NCI-H69 (cell line): ENCODE measurements at places on chromosomes 16 and 17.

DNA sequence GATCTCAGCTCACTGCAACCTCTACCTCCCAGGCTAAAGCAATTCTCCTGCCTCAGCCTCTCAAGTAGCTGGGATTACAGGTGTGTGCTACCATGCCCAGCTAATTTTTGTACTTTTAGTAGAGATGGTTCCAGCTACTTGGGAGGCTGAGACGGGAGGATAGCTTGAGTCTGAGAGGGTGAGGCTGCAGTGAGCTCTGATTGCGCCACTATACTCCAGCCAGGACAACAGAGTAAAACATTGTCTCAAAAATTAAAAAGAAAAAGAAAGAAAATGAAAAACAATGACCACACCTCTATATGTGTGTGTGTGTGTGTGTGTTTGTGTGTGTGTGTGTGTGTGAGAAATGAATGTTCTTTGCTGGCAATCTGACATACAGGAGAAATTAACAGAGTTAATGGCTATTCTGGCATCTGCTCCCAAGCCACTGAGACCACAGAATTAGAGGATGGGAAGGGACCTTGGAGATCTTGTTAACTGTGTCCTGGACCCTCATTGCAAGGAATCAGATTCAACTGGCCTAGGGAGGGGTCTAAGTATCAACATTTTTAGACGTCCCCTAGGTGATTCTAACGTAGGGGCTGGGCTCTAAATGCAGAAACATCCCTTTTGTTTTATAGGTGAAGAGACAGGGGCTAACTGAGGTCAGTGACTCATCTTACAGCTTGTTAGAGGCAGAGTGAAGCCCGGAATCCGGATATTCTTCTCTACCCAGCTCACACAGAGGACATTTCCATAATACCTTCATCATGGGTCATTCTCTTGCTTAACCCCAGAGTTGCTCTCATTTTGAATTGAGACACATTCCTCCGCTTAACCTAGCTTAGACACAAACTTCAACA lies 16.4 kb upstream of the MARCHF10 start:
- DNase-seq = no peak

DNA sequence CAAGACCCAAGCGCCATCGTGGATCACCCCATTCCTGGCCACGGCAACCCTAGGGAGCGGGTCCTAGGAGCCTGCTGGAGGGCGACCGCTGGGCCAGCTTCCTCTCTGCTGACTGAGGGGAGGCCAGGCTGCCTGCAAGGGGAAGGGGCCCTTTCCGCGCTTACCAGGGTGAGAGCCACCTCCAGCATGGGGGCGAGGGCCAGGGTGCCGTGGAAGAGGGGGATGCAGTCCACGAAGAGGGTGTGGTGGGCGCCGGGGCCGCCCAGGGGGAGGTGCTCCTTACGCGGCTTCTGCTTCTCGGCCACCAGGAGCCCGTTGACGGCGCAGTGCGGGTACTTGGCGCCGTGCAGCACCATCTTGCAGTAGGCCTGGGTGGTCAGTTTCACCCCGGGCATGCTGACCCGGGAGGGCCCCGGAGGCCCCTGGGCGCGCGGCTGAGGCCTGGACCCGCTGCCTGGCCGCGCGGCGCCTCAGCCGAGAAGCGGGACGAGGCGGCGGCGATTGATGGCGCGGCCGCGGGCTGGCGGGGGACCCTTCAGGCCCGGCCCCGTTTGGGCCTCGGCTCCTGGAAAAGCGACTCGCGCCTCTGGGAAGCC lies 345 bp downstream of the EMC8 start:
- DNase-seq = peak; percentile 13

DNA sequence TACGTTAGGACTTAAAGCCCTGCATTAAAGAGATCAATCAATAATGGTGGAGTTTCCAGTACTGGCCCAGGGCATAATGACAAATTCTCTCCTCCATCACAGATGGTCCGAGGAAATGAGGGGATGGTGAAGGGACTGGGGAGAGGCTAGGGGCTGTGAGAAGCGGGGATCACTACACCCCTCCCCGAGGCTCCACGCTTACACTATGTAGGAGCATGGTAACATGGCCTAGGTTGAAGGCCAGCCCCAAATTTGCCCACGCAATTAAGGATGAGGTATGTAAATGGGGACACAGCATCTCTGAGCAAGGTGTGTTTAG lies 8.0 kb upstream of the AKTIP start:
- DNase-seq = no peak

DNA sequence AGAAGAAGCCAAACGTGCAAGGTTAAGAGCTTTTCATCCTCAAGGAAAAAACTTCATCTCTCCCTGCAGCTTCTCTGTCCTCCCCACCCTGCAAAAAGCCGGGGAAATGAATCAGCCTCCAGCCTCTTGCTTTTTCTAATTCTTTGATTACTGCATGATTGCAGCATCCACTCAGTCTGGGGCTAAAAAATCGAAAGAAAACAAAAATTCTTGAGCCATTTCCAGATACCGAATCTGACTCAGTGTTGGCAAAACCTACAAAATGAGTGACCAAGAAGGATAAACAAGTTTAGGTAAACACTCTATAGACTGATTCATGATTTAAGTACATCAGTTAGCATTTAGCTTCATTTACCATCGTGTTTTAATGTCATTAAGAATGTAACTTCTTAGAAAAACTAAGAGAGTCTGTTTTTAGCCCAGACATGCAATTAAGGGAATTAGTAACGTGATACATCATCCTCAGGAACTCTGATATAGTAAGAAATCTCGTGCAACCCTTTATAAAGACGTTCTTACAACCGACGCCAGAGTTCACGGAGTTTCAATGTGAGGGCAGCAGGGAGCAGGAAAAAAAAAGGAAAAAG lies 287.3 kb upstream of the FOXF1 start:
- no peak for DNase-seq

GRCh38 chr17:50194934-50195865 lies 6.2 kb downstream of the COL1A1 start:
- no peak for DNase-seq
